ENCODE measurements at places on chromosomes 6 and 20.
A peak's percentile ranks its signal among the peaks of the same experiment; 100 is the strongest.

GRCh38 chr6:134604014-134604676, 286.2 kb upstream of the SGK1 start:
- DNase-seq, result no peak

- no peak for DNase-seq
Observed at GRCh38 chr6:167968091-167968490, 29.4 kb upstream of the KIF25 start.

GRCh38 chr6:161829291-161829729, 555.4 kb upstream of the AGPAT4 start:
- no peak for DNase-seq

DNA sequence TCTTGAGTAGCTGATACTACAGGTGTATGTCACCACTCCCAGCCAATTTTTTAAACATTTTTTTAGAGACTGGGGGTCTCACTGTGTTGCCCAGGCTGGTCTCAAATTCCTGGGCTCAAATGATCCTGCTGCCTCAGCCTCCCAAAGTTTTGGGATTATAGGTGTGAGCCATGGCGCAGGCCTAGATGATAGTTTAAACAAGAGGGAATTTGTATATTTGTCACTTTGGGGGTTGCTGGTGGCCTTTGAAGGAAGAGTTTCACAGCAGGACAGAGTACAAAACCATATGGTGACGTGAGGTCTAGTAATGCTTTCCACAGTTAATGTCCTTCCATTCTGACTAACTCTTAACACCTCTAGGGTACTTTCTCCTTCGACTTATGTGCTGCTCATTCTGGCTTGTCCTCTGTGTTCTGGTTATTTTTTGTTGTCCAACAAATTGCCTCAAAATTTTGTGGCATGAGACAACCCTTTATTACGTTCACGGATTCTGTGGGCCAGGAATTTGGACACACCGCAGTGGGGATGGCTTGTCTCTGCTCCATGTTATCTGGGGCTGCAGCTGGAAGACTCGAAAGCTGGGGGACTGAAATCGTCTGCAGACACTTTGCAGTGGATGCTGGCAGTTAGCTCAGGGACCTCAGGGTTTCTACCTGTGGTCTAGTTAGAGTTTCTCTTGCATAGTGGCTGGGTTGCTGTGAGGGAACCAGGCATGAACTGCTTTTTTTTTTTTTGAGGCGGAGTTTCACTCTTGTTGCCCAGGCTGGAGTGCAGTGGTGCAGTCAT, 23.0 kb upstream of the IER3 start:
- no peak for DNase-seq

GRCh38 chr20:13054011-13054410, 45.2 kb downstream of the SPTLC3 start:
- DNase-seq, result no peak

DNA sequence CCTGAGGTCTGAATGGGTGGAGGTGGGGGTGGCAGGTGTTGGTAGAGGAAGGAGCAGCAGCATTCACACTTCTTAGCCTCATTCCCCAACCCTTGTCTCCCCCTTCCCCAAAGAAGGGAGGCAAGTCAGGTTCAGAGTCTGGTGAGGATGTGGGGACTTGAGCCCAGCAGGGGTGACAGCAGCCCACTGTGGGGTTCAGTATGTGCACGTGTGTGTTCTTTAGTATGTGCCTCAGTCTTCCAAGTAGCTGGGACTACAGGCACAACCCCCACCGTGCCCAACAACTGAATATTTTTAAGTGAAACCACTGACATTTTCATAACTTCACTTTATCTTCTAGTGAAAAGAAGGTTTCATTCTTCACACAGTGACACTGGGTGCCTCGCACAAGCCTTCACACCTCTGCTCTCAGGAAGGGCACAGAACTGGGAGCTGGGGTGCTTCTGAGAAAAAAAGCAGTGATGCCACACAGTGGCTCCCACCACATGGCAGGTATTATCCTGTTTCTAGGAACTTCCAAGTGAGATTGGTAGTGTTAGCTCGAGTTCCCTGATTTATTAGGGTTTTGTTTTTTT, 33.4 kb upstream of the PRELID3B start:
- no peak for DNase-seq

- peak; percentile 37 for DNase-seq
Observed at GRCh38 chr20:19735446-19735845, 22.6 kb upstream of the RIN2 start.

DNA sequence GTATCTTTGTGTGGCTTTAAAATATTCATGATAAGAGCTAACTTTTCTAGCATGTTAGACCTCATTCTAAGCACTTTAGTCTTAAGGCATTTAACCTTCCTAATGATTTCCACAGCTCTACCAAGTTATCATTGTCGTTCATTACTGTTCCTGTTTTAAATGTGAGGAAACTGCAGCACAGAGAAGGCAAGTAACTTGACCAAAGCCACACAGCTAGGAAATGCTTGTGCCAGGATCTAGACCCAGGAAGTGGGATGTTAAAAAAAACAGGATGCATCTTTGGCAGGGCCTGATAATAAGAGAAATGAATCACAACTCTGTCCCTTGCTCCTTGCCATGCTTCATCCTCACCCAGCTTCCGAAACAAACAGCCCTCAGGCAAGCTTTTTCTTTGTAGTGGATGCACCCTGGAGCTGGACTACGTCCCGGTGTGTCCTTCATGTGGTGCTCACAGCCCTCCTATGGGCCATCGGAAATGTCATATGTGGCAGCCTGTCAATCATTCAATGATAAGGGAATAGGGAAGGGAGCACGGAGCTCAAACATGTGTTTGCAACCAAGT, 196.9 kb upstream of the RREB1 start:
- DNase-seq, result no peak

- DNase-seq, result no peak
Observed at GRCh38 chr6:2558098-2558680, 192.5 kb downstream of the MYLK4 start.

- DNase-seq, result no peak
Observed at GRCh38 chr20:13221673-13222318, 722 bp downstream of the ISM1 start.

DNA sequence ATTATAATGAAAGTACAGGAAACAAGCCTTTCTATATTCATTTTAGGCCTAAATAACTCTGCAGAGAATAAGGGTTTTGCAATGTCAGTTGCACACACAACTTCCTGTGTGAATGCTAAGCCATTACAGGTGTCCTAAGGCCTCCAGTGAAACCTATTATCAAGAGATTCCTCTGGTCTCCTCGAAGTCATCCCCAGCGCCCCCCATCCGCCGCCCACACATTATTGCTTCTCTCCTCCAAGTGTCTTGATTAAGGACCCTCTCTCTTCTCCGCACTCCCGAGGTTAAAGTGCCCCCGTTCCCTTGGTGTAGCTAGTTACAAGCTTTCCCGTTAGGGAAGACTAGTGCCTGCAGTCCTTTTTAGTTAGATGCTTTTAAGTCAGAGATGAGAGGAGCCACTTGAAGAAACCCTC, 1.3 kb downstream of the HIVEP2 start:
- no peak for DNase-seq

DNA sequence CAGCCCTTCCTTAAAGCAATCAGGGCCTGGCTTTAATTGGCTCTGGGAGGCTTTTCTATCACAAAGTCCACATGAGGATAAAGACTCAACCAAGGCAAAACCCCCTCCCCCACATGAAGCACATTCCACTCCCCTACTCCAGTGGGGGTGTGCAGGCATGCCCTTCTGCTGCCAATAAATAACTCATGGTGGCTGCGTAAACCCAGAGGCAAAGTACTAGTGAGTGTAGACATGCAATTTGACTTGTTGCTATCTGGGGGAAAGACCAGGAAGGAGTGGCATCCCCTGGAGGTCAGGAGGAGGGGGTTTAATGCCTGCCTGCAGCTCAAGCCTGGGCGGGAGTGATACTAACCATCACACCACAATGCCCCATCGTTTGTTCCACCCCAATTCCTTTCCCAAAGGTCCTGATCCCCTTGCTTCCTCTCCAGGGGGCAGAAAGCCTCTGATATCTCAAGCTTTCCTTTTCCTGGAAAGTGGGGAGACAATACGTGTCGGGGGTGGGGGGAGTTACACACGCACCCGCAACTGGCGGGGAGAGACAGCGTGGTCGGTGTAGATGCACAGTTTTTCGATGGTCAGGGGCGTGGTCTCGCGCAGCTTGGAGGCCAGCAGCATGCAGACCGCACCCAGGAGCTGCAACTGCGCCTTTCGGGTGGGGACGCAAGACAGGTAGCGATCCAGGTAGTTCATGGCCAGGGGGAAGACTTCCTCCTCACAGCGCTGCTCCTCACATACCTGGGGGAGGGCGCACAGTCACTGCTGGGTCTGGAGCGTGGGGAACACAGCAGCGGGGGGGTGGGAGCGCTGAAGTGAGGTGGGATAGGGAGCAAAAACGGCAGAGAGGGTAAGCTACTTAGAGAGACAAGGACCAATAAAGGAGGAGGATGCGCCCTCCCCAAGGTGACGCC, 1.5 kb downstream of the CCND3 start:
- DNase-seq, result no peak

DNA sequence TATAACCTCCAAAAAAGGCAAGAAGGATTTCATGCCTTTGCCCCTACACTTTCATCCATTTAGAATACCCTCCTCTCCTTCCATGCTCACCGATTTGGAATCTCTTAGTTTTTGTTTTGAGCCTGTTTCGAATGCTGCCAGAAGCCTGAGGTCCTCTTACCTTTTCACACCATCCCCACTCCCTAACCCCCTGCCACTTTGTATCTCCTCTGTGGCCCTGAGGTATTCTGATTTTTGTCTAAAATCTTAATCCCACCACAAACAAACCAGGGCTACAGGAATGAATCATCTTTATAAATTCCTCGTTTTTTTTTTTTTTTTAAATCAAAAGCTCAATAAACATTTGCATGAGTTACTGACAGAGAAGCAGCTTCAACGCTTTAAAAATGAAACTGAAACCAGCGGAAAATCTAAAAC, 1.6 kb upstream of the RPS12 start:
- DNase-seq, result no peak

GRCh38 chr6:130259557-130259956, 36.8 kb upstream of the SAMD3 start:
- DNase-seq, result no peak

DNA sequence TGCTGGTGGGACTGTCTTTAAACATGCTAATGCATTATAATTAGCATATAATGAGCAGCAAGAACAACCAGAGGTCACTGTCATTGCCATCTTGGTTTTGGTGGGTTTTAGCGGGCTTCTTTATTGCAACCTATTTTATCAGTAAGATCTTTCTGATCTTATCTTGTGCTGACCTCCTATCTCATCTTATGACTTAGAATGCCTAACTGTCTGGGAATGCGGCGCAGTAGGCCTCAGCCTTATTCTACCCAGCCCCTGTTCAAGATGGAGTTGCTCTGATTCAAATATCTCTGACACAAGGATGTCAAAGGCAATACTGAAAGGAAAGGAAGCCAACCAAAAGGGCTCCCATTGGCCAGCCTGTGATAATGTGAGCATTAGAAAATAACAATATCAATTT, 29.8 kb upstream of the SEC63 start:
- DNase-seq, result no peak

GRCh38 chr6:40322336-40322735, 264.8 kb downstream of the LRFN2 start:
- no peak for DNase-seq

- DNase-seq, result no peak
Observed at GRCh38 chr6:75382634-75382900, 98.0 kb upstream of the TMEM30A start.

DNA sequence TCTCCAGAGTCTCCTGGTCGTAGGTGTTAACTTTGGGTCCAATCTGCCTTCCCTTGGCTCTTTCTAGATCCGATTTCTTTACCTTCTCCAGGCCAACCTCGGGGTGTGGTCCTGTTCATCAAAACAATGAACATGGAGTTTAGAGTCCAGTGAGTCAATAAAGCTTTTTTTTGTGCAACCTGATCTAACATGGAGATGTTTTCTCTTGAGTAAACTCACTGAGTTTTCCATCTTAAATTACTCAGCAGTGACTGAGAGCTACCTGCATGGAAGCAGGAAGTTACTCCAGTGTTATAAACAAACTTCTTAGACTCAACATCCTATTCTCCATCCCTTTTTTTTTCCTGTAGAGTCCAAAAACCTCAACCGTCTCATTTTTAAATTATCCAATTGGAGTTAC, 14.9 kb upstream of the SLC22A1 start:
- DNase-seq, result no peak

DNA sequence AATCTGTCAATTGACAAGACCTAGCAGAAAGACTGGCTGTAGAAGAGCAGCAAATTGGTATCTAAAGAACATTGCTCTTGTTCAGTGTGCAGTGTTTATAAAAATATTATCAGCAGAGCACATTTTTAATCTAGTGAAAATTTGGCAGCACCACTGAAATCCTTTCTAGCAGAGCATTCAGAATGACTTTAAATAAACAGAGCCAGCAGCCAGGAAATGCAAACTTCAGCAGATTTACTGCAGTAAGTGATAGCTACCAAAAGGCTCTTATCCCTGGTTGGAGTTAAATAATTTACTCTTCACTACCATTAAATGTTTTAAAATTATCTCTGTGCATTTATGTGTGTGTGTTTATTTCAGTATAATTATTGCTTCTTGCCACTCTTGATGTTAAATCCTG, 590.9 kb upstream of the CITED2 start:
- no peak for DNase-seq

- DNase-seq, result no peak
Observed at GRCh38 chr6:119127627-119128026, 49.2 kb upstream of the FAM184A start.

DNA sequence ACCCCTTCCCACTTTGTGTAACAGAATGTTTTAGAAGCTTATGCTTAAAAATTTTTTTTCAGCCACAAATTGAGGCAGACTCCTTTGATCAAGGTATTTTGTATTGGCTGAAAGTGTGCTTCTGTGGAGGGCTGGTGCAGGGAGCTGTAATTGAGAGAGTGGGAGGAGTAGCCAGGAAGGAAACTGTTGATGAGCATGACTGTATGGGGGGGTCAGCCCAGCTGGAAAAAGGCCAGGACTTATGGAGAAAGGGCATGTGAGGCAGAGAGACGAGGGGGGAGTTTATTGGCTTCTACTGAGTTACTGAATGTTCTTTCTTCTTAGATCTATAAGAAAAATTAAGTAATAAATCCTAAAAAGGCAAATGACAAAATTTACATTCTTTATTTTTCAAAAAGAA, 13.4 kb downstream of the RFPL4B start:
- no peak for DNase-seq

DNA sequence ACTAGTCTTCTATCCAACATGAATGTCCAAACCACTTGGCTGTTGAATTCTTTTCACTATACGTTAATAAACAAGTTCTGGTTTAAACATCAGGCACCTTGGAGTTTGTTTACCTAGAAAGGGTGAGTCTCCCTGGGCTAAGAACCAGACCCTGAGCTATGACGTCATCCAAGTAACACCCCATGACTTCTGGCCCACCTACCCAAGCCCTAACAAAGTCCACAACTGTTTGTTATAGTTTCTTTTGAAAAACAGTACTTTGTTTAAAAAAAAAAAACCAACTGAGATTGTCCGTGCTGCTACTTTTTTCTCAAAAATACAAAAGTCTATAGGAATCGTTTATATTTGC, 146.9 kb upstream of the BEND6 start:
- no peak for DNase-seq

- DNase-seq, result peak; percentile 1
Observed at GRCh38 chr6:43159599-43159998, 11.5 kb upstream of the SRF start.

GRCh38 chr6:123901436-123901835, 97.8 kb downstream of the NKAIN2 start:
- DNase-seq, result no peak
